H7 (cell line): ENCODE measurements at places on chromosomes 7 and 10. TPM values are rescaled to one million over a fixed set of nuclear protein-coding genes. Genes with fewer than 3 reads are reported as not detected.

GRCh38 chr10:100338434-100339036 is 8.5 kb upstream of the SCD start:
- peak; percentile 85 for DNase-seq

DNA sequence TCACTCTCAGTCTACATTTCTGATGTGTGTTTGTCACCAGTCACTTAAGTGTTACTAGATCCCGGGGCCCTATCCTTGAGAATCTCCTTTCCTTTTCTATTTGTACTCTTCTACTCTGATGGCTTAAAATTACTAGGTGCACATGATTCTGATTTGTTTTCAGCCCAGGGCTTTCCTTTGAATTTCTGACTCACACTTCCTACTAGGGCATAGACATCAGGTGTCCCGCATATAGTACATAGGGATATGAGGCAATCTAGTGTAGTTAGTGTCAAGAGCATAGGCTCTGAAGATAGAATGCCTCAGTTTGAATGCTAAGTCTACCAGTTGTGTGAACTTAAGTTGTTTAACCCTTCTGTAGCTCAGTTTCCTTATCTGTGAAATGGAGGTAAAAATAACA is 49.4 kb upstream of the LRRN3 start:
- no peak for DNase-seq

- DNase-seq, result no peak
Measured at GRCh38 chr10:119211176-119211575, 3.8 kb downstream of the GRK5 start.

GRCh38 chr10:105597312-105597711 is 956.2 kb downstream of the SORCS3 start:
- no peak for DNase-seq

GRCh38 chr10:117587036-117587435 is 44.5 kb downstream of the EMX2 start:
- no peak for DNase-seq

GRCh38 chr10:125158601-125159485 is 1.5 kb downstream of the CTBP2 start:
- peak; percentile 75 for DNase-seq

DNA sequence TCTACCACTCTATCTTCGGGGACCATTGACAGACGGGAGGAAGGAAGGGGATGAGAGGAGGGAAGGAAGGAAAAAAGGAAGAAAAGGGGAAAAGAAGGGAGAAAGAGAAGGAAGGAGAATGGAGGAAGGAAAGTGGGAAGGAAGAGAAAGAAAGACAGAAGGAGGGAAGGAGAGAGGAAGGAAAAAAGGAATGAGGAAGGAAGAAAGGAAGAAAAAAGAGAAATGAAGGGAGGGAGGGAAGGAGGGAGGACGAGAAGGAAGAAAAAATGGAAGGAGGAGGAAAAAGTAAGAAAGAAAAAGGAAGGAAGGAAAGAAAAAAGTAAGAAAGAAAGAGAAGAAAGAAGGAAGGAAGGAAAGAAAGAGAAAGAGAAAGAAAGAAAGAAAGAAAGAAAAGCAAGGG is 128.9 kb downstream of the ADARB2 start:
- no peak for DNase-seq

GRCh38 chr7:140591180-140591902 is 49.3 kb downstream of the DENND2A start:
- DNase-seq, result no peak

DNA sequence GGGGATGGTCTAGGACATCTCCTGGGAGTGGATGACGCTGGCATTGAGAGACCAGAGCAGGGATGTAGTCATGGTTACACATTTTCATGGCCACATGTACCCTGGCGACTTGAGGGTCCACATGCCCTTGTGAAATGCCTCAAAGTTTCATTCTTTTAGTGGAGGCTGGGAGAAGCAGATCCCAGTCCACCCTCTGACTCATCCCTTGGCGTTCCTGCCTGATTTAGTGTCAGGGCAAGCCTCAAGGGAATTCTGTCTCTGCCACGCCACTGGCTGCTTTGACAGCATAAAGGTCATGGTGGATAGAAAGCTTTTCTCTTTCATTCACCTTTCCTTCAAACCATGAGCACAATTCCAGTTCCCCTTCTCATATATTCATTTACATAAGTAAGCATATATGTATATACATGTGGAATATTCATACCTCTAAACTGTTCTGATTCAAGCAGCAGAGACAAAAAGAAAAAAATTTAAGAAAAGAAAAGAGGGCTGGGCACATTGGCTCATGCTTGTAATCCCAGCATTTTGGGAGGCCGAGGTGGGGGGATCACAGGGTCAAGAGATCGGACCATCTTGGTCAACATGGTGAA is 21.8 kb upstream of the KIF5B start:
- DNase-seq, result no peak

DNA sequence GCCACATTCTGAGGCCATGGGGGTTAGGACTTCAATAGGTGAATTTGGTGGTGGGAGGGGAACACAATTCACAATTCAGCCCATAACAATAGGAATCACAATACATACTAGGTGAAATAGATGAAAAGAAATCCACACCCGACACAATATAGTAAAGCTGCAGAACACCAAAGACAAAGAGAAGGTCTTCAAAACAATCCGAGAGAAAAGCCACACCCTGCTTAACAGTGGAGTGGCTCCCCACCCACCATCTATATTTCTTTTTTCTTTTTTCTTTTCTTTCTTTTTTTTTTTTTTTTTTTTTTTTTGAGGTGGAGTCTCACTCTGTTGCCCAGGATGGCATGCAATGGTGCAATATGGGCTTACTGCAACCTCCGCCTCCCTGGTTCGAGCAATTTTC is 14.7 kb upstream of the TIAL1 start:
- DNase-seq, result no peak

DNA sequence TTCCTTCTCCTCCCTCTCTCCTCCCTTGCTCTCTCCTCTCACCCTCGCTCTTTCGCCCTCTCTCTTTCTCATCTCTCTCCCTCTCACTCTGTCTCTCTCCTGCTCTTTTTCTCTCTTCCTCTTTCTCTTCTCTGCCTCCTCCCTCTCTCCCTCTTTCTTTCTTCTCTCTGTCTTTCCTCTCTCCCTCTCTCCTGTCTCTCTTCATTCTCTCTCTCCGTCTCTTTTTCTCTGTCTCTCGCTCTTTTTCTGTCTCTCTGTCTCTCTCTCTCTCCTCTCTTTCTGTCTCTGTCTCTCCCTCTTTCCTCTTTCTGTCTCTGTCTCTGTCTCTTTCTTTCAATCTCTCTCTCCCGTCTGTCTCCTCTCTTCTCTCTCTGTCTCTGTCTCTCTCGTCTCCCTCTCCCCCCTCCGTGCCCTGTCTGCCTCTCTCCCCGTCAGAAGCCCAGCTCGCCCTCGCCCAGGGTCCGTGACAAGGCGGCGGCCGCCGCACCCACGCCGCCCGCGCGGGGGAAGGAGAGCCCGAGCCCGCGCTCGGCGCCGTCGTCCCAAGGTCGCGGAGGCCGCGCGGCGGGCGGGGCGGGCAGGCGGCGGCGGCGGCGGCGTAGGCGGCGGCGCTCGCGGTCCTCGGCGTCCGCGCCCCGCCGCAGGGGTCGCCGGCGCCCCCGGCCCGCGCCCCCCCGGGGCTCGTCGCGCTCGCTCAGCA is 21.3 kb upstream of the HSPB1 start:
- peak; percentile 61 for DNase-seq

GRCh38 chr7:24979470-24979862 is 512 bp downstream of the OSBPL3 start:
- peak; percentile 81 for DNase-seq

- no peak for DNase-seq
Measured at GRCh38 chr7:1544178-1544895, 11.7 kb downstream of the TMEM184A start.

GRCh38 chr10:103554488-103555324 is 61.2 kb downstream of the NEURL1 start:
- peak; percentile 92 for DNase-seq

GRCh38 chr10:19993714-19994315 is 177.6 kb downstream of the PLXDC2 start:
- DNase-seq, result no peak

- DNase-seq, result peak; percentile 95
Measured at GRCh38 chr10:129888784-129889616, 75.1 kb downstream of the EBF3 start.

GRCh38 chr7:129610709-129611245 is 743 bp upstream of the NRF1 start:
- no peak for DNase-seq

DNA sequence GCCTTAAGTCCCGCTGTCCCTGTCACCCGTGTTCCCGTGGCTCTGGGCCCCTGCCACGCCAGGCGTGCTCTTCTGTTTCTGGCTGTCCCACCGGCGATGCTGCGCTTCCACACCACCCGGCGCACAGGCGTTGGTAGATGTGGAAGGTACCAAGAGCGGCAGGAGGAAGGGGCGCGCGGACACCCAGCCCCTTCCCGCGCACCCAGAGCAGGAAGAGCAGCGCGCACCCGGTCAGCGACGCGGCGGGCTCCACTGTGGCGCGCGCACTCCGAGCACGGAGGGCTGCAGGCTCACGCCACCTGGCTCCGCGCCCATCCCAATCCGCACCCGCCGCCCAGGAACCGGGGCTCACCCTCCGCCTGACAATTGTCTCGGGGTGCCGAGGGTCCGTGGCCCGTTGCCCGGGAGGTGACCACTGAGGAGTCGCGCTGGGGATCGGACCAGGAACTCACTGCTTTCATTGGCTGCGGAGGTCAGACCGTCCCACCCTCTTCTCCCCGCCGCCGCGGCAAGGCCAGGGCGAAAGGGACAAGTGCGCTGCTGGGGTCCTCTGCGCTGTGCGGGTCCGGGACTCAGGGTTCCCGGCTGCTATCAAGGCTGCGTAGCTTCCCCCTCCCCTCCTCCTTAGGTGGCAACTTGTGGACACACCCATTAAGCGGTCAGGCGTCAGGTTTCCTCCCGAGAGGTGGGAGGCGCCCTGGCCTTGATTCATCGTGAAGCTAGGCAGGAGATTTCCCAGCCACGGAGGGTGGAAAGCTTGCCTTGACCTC is 121.6 kb upstream of the ZNF92 start:
- peak; percentile 90 for DNase-seq

The STOX1 gene
- 2.4 TPM in 2 replicates for total RNA-seq

The OR9A2 gene
- not detected in 2 replicates for total RNA-seq

The RBM48 gene
- 4.4 and 10.7 TPM in 2 replicates for total RNA-seq

The SUV39H2 gene
- total RNA-seq, result 26.8 and 27.6 TPM in 2 replicates

The MET gene
- 14.6 and 25.4 TPM in 2 replicates for total RNA-seq

The GRM3 gene
- 0.10 and 0.30 TPM in 2 replicates for total RNA-seq
